CD4-positive, alpha-beta T cell (primary cell): ENCODE measurements at places on chromosomes 5 and 9. TPM values are rescaled to one million over a fixed set of nuclear protein-coding genes. Genes with fewer than 3 reads are reported as not detected.

The C9orf78 gene
- total RNA-seq, result 159 TPM

DNA sequence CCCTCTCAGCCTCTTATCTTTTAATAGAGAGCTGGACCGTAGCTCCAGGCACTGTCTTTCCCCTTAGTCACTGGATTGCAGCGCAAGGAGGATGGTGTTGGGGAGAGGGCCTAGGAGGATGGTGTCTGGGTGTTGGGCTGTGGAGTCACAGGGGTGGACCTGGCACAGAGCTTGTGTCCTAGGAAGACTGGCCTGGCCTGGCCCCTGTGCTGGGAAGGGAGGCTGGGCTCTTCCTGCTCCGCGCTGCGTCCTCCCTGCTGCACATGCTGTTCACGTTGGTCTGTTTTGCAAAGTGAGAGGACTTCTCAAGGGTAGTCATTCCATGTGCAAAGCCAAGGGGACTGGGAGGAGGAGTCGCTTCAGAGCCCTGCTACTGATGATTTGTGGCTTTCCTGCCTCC lies 123.9 kb downstream of the EHMT1 start:
- H3K36me3 ChIP-seq, result peaks cover 47% of the 10 kb centered on the region
- H3K27me3 ChIP-seq, result no peaks in the 10 kb centered on the region
- peaks cover 6% of the 10 kb centered on the region for H3K4me1 ChIP-seq
- no peak for DNase-seq

DNA sequence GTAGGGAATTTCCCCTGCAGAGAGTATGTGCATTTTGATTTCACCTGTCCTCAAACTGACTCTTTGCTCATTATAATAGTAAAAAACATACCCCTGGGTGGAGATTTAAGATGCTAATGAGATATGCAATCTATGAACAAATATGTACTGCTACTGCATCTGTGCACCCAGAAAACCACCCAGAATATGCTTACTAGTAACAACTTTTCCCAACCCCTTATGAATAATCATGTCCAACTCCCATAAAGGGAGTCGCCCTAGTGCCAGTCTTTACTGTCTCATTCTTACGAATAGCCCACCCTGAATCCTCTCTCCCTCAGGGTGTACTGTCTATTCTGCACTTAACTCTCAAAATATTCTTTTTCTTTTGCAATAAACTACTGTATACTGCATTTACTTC lies 39.0 kb upstream of the ZFP37 start:
- no peak for DNase-seq
- no peak overlapping the region for H3K27ac ChIP-seq
- H3K4me3 ChIP-seq, result no peak overlapping the region
- H3K4me1 ChIP-seq, result no peaks in the 10 kb centered on the region

DNA sequence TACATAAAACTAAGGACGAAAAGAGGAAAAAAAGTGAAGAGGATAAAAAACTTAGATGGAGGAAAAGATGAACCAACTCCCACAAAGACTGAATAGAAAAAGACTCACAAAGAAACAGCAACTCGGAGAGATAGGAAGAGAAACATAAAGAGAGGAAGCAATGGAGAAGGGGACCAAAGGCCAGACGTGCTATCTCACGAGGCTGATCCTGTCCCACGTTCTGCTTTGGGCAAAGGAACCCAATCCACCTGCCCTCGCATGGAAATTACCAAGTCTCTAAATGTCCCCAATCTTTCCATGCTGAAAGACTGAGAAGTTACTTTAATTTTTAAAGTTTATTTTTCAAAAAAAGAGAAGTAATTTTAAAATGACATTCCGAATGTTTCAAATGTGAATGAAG lies 36.6 kb downstream of the TMEM245 start:
- H3K4me1 ChIP-seq, result no peaks in the 10 kb centered on the region
- no peak overlapping the region for H3K4me3 ChIP-seq
- H3K27me3 ChIP-seq, result no peaks in the 10 kb centered on the region
- H3K27ac ChIP-seq, result no peak overlapping the region

DNA sequence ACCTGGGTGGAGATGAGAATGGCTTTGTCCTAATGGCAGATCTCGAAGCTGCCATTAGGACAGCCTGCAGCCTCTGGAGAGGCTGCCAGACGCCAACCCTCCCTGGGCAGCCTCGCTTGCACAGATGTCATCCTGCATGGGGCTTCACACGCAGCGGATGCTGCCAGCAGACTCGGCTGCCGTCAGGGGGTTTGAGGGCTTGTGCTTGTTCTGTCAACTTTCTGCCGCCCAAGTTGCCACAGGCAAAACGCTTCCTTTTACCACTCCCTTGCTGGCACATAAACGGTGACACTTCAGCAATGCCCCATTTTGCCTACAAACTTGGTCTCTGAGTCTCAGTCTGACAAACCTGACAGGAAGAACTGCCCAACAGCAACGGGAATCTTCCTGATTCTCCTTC lies 24.7 kb downstream of the DAP start:
- no peak overlapping the region for H3K4me3 ChIP-seq
- H3K36me3 ChIP-seq, result peaks cover 21% of the 10 kb centered on the region
- H3K27ac ChIP-seq, result no peak overlapping the region
- H3K4me1 ChIP-seq, result peaks cover 3% of the 10 kb centered on the region

- H3K27me3 ChIP-seq, result no peaks in the 10 kb centered on the region
- H3K36me3 ChIP-seq, result no peaks in the 10 kb centered on the region
- H3K4me3 ChIP-seq, result no peak overlapping the region
- H3K27ac ChIP-seq, result no peak overlapping the region
- peaks cover 72% of the 10 kb centered on the region for H3K4me1 ChIP-seq
Observed at GRCh38 chr9:127858041-127858512, 3.6 kb upstream of the ENG start.

DNA sequence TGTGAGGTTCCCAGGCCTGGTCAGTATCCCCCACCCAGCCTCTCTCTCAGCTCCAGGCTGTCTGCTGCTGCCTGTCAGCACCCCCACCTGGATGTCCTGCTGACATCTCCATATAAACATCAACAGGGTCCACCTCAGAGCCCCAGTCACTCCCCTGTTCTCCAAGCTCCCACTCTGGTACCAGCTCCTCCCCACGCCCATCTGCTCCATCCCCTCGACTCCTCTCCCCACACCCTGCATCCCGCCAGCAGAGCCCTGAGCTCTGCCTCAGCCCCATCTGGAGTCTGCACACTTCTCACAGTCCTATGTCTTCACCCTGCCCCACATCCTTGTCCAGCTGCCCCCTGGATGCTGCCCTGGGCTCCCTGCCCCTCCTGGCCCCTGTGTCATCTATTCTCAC lies 67.7 kb upstream of the LRRTM2 start:
- peaks cover 6% of the 10 kb centered on the region for H3K36me3 ChIP-seq
- no peaks in the 10 kb centered on the region for H3K27me3 ChIP-seq
- no peak for DNase-seq
- no peak overlapping the region for H3K27ac ChIP-seq

DNA sequence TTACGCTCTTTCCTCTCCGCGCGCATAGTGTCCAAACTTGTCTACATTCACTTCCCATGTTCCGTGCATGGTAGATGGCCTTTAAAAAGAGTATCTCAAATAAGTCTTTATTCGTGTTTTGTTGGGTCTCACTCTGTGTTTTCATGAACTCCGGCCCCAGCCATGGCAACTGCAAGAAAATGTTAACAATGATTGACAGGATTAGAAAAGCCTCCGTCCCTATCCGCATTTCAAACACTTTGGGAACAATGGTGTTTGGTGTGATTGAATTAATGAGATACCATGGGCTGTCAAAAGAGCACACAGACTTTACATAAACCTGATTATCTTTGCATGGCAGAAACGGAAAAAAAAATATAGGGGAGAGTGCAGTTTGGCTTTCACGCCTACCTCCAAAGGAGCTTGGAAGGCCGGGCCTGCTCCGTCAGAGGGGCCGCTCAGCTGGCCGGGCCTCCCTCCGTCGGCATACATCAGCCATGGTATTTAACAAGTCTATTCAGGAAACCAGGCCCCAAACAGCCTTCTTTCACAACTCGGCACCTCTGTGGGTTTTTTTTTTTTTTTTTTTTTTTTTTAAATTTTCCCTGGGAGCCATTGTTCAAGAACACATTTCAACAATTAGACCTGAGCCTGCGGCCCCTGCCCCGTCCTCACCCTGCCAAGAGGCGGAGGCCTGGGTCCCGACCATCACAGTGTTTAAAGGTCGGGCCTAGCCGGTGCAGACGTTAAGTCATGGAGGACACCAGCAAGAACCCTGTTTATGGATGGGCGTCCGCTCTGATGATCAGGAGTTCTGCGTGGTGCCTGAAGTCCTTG lies 323.8 kb upstream of the IRX4 start:
- H3K27ac ChIP-seq, result no peak overlapping the region
- H3K27me3 ChIP-seq, result peaks cover 8% of the 10 kb centered on the region
- H3K36me3 ChIP-seq, result no peaks in the 10 kb centered on the region
